LHCN-M2 (cell line): ENCODE measurements at places on chromosomes 2 and 18.
A peak's percentile ranks its signal among the peaks of the same experiment; 100 is the strongest.

DNA sequence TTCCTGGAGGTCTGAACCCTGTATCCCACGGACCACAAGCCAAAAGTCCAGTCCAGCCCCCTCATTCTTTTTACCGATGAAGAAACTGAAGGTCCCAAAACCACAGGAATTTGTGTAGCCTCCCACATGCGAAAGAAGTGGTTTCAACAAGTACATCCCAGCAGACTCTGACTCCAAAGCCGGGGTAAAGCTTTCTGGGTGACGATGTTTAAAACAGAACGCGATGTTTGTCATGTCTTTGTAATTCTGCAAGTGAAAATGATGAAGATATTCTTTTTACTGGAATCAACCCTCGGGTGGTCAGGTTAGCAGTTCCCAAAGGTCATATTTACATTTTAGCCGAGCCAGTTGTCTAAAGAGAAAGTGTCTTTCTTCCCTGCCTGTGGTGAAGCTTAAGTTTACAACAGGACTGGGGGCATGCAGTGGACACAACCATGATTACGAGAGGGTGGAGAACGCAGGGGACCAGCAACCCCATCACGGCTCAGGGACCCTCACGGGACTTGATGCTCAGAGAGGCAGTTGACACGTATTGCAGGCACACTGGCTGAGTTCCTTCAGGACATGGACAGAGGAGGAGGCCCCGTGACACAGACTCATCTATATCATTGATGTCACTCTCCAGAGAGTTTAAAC is 17.8 kb upstream of the TMEM131 start:
- peak; percentile 37 for DNase-seq

- DNase-seq: no peak
Observed at GRCh38 chr2:39216346-39217191, 27.2 kb downstream of the CDKL4 start.

DNA sequence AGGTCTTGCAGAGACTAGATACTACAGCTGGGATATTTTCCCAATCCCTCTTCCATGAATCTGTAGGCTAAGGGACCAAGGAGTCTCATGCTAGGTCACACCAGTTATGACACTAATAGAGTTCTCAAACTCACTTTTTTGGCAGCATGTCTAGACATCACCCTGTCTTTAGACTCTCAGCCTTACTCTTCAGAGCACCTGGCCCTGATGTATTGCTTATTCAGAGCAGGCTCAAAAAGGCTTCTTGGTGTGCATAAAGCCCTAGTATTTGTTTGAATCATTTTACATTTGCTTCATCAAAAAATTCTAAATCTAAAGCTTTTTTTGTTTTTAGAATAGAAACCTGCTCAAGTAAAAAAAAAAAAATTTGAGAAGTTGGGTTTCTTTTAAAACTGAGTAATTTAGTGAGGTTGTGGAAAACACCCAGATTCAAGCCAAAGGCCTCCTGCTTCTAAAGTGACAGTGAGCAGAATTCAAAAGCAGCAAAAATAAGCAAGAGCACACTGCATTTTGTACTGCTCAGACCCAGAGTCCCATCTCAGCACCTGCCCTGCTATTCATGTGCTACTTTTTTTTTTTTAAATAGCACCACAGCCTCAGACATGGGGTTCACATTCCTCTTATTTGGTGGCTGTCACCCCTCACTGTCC is 18.0 kb upstream of the DNAH6 start:
- DNase-seq: no peak

- peak; percentile 75 for DNase-seq
Observed at GRCh38 chr2:164840930-164841718, 499 bp downstream of the COBLL1 start.

GRCh38 chr2:160372010-160372356 is 121.6 kb downstream of the RBMS1 start:
- no peak for DNase-seq

- DNase-seq: no peak
Observed at GRCh38 chr2:168901003-168901402, at the start of gene G6PC2. G6PC2 (plus strand) TSS chr2:168901291; CDS start chr2:168901332, 41 bp downstream.

- DNase-seq: no peak
Observed at GRCh38 chr2:68290901-68291300, 28.8 kb downstream of the CNRIP1 start.

- DNase-seq: no peak
Observed at GRCh38 chr2:15673919-15674636, 82.4 kb downstream of the DDX1 start.

- DNase-seq: no peak
Observed at GRCh38 chr18:48468151-48468550, 59.0 kb upstream of the ZBTB7C start.

DNA sequence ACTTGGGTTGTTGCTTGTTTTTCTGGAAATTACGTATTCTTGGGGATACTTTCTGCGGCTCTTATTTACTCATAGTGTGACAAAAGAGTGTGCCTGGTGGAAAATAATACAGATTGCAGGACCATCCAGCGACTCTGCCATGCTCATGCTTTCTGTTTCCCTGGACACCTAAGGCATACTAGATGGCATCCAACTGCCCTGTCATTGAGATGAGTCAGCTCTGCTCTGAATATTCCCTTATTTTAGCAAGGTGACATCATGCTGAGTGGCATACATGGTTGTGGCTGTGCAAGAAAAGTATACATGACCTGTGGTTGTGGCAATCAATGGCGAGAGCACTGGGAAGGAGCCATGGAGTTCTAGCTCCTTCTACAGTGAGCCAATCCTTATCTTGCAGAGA is 471.0 kb downstream of the TMEM182 start:
- no peak for DNase-seq

DNA sequence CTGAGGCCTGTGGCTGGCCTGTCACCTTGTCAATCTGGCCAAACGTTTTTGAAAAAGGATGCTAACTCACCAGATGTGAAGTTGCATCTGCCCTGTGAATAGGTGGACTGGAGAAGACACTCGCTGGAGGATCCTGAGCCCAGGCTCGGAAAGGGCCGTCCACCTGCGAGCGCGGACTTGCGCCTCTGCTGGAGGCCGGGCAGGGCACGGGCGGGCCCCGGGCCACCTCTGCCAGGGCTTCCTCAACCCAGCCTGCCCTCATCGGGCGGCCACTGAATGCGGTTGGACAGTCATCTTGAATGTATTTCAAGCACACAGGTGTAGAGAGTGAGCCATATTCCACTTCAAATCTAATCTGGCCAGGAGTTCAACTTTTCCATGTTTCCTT is 83.9 kb downstream of the FAM210A start:
- no peak for DNase-seq

GRCh38 chr18:36627637-36628036 is 201.2 kb downstream of the TPGS2 start:
- DNase-seq: no peak

- DNase-seq: no peak
Observed at GRCh38 chr2:85377083-85377482, 22.5 kb downstream of the ELMOD3 start.

- DNase-seq: no peak
Observed at GRCh38 chr18:41263956-41264355, 691.1 kb upstream of the PIK3C3 start.

GRCh38 chr2:169507698-169508097 is 1.8 kb upstream of the KLHL41 start:
- DNase-seq: peak; percentile 97

- no peak for DNase-seq
Observed at GRCh38 chr2:129870685-129871241, 108.7 kb upstream of the RAB6C start.

GRCh38 chr18:57918601-57919000 is 115.5 kb upstream of the ATP8B1 start:
- no peak for DNase-seq

DNA sequence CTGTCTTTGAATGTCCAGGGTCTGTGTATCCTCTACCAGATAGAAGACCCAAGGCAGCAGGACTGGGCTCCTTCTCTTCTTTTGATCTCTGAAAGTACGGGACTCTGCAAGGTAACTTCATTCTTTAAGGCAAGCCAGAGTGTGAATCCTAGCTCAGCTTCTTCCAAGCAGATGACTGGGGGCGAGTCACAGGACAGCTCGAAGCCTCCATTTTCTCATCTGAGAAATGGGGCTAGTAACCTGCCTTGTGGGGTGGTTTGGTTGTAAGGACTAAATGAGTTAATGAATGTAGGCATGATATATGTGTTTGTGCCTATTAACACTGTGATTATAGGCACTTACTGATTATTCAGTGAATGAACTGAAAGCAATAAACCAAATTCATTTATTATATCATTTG is 46.7 kb downstream of the DGKD start:
- DNase-seq: no peak

DNA sequence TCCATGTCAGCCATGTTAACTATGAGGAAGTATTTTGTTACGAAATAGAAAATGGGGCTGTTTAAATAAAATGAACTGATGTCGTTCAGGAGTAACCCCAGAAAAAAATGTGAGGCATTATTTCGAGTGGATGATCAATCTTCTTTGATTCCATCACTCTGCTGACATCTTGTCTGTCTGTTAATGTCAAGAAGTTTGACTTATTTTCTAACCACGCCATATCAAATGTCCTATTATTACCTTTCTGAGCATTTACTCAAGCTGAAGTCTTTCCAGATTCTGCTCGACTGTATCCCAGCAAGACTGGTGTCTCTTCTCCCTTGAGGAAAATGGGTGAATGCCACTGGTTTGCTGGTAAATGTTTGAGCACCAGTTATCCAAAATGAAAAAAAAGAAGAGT is 672.9 kb upstream of the SOX11 start:
- no peak for DNase-seq

DNA sequence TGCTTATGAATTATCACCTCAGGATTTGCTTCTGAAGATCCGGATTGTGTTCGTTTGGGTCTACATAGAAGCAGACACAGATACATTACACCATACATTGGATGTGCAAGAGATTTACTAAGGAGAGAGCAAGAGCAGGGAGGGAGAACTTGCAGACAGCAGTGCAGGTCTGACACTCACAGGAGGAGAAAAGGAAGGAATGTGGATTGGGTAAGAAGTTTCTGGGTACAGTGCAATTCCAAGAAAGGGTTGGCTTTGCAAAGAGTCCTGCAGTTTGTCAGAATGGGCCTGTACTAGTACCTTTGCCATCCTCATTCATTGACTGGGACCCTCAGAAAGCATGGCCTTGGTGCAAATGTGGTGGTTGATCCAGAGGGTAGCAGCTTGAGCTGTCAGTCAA is 4.8 kb upstream of the THOC1 start:
- DNase-seq: no peak

GRCh38 chr2:218404351-218405085 is 4.8 kb downstream of the CTDSP1 start:
- no peak for DNase-seq

- no peak for DNase-seq
Observed at GRCh38 chr2:69603146-69603743, 40.3 kb downstream of the AAK1 start.

GRCh38 chr2:190511104-190511503 is 23.4 kb downstream of the NEMP2 start:
- DNase-seq: peak; percentile 40

- DNase-seq: no peak
Observed at GRCh38 chr18:55300421-55300935, 287.5 kb downstream of the TCF4 start.

DNA sequence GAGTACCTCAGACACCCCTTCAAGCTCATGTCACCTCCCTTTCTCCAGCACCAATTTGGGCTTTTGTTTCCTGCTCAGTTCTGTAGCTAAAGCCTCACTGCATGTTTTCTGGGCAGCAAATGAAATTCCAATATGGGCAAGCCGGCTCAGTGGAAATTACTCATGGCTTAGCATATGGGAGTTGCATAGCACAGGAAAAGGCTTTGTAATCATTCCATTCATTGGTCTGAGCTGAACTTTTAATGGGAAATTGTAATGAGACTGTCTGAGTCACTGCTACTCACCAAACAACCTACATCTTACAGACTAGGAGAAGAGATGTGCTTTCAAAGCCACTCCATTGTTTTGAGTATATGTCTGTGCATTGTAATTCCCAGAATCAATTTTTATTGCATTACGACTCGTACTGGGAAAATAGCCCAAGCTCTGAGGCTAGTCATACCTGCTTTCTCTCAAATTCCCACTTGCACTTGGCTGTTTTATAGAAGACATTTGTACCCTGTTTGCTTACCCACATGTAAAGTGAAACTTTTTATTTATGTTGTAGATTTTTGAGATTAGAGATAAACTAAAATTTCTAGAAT is 139.5 kb upstream of the LRATD1 start:
- peak; percentile 85 for DNase-seq

- DNase-seq: no peak
Observed at GRCh38 chr2:201208563-201209252, 25.8 kb downstream of the CASP10 start.

DNA sequence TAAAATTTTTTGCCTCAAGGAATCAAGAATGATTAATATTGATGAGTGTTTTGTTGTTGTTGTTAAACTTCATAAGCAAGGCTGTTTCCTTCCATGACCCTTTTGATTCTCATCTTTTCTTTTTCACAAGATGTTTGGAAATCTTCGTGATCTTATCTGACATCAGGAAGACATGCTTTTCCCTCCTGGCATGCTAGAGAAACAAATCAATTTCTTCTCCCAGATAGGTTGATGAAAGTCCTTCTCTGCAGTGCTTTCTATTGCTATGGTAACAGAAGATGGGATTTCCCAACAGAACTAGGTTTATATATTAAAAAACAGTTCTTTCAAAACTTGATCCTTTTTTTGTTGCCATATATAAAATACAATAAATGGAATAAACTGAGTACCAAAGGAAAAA is 85.2 kb downstream of the EML6 start:
- DNase-seq: no peak

GRCh38 chr18:74946646-74947375 is 262.1 kb downstream of the PTGR3 start:
- DNase-seq: peak; percentile 69

DNA sequence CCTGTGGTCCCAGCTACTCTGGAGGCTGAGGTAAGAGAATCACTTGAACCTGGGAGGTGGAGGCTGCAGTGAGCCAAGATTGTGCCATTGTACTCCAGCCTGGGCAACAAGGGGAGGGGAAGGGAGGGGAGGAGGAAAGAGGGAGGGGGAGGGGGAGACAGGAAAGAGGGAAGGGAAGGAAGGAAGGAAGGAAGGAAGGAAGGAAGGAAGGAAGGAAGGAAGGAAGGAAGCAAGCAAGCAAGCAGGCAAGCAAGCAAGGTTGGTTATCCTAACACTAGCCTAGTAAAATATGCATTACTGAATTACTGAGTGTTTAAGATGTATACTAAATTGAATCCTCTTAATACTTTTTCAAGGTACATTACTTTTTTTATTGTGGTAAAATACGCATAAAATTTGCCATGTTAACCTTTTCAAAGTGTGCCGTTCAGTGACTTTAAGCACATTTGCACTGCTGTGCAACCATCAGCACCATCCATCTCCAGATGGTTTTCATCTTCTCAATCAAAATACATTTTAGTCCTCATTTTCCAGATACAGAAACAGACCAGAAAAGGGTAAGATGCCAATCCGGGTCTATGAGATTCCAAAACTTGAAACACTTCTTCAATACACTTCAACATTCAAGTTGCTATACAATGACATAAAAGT is 28.9 kb downstream of the NCKAP1 start:
- DNase-seq: no peak

- no peak for DNase-seq
Observed at GRCh38 chr2:240619506-240620148, 5.7 kb upstream of the GPR35 start.

GRCh38 chr2:168097431-168097830 is 150.0 kb downstream of the STK39 start:
- no peak for DNase-seq

- DNase-seq: peak; percentile 40
Observed at GRCh38 chr2:37586663-37587317, 84.7 kb downstream of the CDC42EP3 start.
